Heart right ventricle (tissue), 16 donors: ENCODE measurements at places on chromosomes 5 and 9.

DNA sequence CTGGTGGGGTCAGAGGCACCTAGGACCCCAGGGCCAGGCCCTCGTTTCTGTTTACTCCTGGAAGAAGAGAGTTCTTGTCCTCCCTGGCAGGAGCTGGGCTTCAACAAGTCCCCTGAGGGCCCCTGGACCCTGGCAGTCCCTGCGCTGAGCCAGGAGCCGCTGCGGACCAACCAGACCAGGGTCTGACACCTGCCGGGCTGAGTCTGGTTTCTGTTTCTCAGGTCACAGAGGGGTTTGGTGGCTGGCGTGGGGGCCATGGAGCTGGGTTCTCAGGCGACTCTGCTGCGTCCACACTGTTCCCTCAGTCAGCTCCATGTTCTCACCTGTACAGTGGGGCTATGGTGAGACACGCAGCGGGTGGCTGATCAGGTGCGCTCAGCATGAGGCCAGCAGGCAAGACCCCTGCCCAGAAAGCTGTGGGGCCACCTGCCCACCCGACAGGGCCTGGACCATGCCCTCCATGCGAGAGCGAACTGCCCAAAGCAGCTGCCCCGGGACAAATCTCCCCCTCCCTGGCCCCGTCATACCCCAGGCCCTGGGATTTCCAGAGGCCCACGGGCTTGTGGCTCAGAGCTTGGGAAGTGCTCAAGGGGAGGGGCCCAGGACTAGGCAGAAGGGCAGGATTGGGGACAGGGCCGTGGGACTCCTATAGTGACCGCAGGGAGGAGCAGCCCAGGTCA is 17.9 kb upstream of the NOTCH1 start:
- DNase-seq, result no peak

- no peak for DNase-seq
These were observed 379.8 kb downstream of the SPOCK1 start for GRCh38 chr5:137119321-137119720.

- no peak for DNase-seq
These were observed 332.4 kb upstream of the CD180 start for GRCh38 chr5:67528953-67529352.

DNA sequence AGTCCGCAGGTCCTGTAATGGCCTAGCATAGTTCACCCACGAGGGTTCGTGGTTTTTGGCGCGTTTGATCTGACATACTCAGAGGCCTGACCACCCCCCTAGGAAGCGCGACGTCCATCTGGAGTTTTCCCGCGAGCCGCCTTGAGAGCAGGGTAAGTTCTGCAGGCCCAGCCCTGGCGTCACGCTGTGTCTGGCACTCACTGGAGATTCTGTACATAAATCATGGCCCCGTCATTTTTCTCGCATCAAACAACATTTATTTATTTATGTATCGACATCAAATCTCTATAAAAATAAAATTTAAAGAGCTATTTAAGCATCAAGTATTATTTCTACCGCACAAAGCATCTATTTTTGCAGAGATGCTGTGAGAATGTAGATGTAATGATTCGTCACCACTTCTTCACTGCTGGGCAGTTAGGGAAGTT is 437 bp upstream of the TRIM41 start:
- DNase-seq, result no peak

- DNase-seq, result peak; percentile 18
These were observed 103.8 kb upstream of the LIFR start for GRCh38 chr5:38660194-38660668.

- no peak for DNase-seq
These were observed 10.6 kb downstream of the CDC42SE2 start for GRCh38 chr5:131274326-131275063.

DNA sequence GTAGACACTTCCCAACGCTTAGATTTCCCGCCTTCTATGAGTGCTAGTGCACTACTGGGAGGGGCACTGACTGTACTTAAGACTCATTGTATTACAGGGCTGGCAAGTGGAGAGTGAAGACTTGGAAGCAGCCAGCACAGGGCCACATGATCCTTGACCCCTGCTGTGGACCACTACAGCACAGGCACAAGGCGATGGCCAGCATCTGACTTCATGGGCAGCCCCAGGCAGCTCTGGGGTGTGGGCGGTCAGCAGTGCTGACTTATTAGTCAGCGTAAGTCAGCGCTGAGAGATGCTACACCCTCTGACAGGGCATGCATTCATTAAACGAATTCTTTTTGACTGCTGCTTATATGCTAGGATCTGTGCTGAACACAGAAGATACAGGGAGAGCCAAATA is 9.3 kb downstream of the SLC46A2 start:
- DNase-seq, result no peak

GRCh38 chr5:120873083-120873482 is 409.0 kb downstream of the PRR16 start:
- DNase-seq, result no peak

DNA sequence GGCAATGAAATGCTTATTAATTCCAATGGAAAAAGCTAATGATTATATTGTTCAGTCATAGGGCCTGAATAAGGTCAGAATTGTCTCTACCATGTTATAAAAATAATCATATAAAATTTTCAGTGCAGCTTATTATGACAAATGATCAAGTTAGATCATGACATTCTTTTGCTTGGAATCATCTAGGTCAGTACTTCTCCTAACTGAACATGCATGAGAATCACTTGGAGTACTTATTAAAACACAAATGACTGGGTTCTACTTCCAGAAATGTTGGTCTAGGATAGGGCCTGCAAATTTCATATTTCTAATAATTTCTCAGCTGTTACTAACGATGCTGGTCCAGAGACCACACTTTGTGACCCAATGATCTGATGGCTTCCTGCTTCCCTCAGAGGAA is 806.0 kb upstream of the ZNF608 start:
- DNase-seq, result no peak

DNA sequence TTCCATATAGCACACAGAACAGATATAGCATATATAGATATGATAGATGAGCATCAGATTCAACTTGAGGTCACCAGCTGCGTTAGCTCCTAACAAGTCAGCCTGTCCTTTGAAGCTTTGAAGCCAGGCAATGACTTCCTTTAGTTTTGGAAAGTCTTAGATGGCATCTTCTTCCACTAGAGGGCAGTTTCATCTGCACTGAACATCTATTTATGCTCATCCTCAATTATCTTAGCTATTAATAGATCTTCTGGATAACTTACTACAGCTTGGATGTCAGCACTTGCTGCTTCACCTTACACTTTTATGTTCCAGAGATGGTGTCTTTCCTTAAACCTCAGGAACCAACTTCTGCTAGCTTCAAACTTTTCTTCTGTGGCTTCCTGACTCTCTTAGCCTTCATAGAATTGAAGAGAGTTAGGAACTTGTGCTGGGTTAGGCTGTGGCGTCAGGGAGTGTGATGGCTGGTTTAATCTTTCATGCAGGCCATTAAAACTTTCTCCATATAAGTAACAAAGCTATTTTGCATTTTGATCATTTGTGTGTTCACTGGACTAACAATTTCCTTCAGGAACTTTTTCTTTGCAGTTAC is 1401.4 kb downstream of the EFNA5 start:
- no peak for DNase-seq

DNA sequence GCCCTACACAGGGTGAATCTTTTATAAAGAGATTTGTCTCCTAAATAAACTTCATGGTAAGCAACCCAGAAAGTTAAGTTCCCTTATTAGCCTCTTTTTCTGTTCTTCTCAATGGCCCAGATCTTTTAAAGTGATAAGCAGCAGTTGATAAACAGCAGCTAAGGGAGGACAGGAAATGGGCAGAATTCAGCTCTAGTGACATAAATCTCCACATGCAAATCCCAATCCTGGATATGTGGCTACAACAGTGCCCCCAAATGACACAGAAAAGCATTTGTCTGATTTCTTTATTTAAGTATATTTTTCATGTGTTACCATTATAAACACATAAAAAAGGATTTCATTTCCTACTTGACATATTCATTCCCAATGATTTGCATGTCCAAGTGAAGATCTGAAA is 199.0 kb downstream of the DTWD2 start:
- DNase-seq, result no peak

DNA sequence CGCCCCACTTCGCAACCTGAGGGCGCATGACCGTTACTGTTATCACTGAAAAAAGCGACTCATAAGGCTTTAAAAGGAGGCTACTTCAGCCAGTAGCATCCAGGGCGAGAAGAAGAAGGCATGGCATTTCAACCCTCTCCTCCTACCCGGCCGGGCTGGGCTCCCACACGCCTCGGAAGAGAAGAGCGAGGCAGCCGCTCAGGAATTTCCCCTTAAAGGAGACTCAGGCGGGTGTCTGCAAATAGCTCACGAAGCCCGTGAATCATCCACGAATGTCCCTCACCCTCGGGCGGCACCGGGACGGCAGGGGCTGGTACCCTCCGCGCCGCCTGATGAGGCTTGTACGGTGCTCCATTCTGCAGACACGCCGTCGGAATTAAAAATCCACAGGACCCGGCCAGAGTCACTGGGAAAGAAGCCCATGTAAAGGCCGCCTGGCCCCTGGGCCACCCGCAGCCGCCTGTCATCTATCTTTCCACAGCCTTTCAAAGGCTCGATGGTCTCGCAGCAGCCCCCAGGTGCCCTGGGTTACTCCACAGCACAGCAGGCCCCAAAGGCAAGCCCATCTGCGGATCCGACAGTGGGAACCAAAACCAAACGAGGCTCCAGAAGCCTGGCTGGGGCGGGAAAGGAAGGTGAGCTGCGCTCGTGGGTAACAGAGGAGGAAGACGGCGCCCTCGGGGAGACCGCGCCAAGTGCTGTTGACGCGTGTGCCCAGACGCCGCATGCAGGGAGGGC is 11.8 kb downstream of the SLC12A7 start:
- no peak for DNase-seq

GRCh38 chr9:70668751-70669150 is 254.3 kb upstream of the KLF9 start:
- DNase-seq, result no peak

GRCh38 chr5:16737620-16738364 is 121.0 kb upstream of the RETREG1 start:
- no peak for DNase-seq

DNA sequence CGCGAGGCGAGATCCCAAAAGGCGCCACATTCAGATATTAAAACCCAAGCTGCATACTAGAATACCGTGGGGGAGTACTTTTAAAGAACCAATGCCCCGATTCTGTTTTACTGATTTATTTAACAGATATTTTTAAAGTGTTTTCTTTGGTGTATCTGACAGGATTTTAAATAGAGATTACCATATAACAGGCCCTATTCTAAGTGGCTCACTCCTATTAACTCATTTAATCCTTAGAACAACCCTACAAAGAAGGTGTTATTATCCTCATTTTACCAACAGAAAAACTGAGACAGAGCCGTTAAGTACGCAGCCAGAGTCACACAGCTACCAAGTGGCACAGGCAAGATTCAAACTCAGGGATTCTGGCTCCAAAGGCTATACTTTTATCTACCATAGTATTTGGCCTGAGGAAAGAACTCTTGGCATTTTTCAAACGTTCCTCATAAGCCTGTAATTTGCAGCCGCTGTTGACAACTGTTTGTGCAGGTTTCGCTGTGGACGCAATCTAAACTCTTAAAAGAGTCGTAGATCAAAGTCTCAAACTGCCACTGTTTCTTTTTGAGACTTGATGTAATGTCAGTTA is 550 bp upstream of the TMEM245 start:
- DNase-seq, result no peak

GRCh38 chr9:13144166-13144775 is 135.2 kb downstream of the MPDZ start:
- DNase-seq, result no peak

DNA sequence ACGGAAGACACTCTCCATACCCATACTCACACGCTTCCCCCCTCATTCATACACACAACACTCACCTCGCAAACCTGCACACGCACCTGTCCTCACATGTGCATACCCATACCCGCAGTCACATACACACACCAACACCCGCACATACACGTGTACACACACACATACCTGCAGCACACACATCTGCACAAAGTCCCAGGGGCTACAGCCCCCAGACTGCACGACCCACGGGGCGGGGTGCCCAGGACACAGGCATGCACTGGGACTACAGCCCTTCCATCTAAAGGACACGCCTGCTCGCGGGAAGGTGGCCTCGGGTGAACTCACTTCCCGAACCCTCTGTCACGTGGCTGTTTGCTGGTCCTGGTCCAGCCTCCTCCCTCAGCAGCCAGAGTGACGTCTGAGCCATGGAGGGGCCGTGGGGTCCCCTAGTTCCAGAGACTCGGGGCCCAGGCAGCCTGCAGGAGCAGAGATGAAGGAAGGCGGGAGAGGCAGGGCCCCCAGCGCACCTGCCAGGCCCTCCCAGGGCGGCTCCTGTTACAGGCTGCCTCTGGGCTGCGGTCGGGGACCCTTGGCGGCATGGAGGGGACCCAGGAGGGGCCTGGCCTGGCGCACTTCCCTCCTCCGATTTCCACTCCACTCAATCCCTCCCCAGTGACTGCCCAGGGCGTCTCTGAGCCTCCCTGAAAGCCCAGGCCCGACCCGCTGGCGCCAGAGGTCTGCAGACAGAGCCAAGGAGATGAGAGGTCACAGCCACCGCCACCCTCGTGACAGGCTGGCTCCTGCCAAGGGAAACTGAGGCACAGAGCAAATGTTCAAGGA is 8.1 kb downstream of the SLC12A7 start:
- DNase-seq, result peak; percentile 86

DNA sequence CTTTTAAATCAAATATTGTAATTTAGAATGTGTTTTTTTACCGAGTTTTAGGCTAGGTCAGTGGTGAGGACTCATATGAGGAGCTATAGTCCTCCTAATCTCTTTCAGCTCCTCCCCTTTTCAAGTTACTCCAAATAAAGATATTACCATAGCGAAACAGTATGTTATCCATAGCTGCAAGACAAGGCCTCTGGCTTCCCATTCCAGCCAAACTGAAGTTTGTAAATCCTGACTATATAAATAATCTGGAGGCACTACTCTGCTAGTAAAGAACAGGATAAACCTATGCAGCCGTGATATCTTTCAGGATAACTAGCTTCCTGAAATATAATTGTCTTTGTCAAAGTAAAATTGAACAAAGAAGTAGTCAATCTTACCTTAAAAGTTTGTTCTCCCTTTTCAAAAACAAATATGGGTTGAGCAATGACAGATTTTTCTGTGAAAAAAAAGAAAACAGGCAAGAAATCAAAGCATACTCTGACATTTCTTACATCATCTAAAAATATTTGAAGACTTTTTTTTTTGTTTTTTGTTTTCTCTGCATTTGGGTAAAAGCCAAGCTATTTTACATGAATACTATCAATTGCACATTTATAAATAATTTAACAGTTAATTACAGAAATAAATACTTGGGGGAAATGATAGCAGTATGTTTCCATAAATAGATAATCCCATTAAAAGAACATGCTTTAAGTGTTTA is 29.3 kb upstream of the NADK2 start:
- DNase-seq, result no peak

- DNase-seq, result no peak
These were observed 639.6 kb downstream of the CETN3 start for GRCh38 chr5:89769975-89770374.

- DNase-seq, result no peak
These were observed 8.5 kb downstream of the GIN1 start for GRCh38 chr5:103111468-103111867.

DNA sequence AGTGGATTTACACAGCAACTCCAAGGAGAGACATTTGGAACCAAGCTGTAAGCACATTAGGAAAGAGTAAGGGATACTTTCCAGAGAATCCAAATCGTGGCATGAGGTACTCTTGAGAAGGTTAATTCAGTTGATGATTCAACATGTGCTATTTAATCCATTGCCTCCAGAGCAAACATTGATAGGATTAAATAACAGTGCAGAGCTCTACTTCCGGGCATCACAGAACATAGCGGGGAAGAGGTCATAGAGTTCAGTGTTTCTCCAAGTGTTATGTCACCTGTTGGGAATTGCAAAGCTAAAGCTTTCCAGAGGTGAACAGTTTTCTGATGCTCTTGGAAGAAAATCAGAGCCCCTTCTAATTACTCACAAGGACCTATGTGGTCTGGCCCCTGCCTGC is 127.5 kb downstream of the PPP2R2B start:
- no peak for DNase-seq

GRCh38 chr9:93244510-93245436 is 60.8 kb downstream of the WNK2 start:
- DNase-seq, result no peak
